ENCODE measurements at places on chromosomes 6 and 20.
A peak's percentile ranks its signal among the peaks of the same experiment; 100 is the strongest.

DNA sequence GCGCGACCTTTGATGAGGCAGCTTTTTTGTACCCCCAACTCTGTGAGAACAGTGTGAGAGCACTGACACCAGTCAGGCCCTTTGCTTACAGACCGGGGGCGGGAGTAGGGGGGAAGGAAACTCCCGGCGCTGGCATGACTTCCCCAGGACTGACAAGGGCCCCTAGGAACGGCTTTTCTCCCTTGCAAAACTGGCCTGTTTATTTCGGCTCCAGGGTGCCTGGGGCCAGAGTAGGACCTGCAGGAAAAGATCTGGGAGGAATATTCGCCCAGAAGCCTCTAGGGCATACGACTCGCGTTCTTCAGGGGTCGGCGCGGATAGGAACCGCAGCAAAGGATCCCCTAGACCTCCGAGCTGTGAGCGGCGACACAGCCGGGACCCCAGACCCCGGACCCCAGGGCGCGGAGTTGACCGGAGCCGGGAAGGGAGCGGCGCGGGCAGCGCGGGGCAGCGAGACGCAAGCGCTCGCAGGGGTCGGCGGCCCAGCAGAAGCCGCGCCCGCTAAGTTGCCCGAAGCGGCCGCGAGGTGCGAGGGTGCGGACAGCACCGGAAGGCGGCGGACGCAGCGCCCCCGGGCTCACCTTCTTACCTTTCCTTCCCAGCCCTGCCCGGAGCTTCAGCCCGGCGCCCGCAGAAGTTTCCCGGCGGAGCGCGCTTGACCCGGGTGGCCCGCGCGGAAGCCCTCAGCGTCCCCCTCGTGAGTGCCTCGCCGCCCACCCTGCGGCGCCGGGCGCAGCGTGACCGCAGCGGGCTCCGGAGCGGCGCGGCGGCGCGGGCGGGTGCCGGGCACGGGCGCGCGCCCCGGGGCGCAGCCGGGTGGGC is at the start of gene POPDC3:
TSS of gene POPDC3 (minus strand) at position 771 of the 822 bp plus-strand sequence. CDS start 18,105 bp downstream, outside the sequence.
- peak; percentile 22 for DNase-seq

- DNase-seq: no peak
Observed at GRCh38 chr6:92753956-92754355, 665.4 kb downstream of the EPHA7 start.

- no peak for DNase-seq
Observed at GRCh38 chr20:35515949-35516645, 13.4 kb downstream of the C20orf173 start.

DNA sequence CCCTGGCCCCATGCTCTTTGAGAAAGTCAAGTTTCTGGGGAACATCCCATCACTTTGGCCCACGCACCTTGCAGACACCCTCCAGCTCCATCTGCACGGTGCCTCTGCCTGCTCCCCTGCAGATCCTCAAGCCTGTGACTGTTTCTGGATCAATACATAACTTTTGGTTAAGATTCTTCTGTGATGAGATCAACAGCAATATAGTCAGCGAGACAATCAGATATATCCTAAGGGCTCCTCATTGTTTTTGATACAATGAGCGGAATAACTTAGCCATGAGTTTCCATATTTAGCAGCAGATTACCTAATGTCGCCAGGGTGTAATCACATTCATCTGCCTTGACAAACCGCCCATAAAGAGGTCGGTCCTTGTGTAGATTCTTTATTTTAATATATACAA is 109.3 kb upstream of the MTHFD1L start:
- DNase-seq: no peak

DNA sequence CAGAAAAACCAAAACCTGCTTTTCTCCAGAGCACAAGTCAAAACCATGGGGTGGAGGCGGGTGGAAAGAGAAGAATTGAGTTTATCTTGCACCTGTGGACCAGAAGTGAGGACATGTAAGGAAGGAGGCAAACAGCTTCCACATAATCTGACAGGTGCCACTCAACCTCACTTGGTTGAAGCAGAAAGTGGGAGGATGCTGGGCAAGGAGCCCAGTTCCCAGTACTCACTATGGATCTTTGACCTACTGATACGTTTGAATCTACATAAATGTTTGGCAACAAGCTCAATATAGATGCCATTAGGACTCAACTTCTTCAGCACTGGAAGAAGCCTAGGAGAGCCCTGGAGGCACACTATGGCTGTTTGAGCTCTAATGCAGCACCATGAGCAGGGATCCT is 285.5 kb downstream of the KIF16B start:
- DNase-seq: no peak

DNA sequence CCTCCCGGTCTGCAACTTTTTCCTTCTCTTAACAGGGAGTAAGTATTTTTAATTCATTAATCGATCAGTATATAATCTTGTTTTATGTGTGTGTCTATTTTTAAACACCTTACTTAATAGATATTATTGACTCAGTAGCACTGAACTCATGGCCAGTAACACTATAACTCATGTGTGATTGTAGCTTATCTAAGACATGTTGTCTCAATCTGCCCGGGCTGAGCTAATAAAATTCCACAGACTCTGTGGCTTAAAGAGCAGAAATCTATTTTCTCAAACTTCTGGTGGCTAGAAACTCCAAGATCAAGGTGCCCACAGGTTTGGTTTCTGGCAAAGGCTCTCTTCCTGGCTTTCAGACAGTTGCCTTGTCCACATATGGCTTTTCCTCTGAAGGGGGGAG is 68.8 kb upstream of the TNFAIP3 start:
- DNase-seq: no peak

DNA sequence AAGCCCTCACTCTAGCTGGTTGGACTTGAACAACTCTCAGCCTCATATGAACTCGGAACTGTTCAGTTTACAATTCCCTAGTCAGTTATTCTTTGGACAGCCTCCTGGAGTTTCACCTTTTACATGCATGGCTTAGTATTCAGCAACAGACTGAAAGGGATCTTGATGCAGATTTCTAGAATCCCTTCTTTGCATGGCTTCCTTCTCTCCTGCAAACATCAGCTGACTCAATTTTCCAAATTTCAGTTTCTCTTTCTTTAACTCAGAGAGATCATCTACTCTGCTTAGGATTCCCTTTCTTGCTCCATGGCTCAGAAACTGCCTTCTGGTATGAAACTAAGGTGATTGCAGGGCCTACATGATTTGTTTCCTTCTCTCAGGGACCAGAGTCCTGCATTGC is 99.6 kb downstream of the CEP57L1 start:
- DNase-seq: no peak

GRCh38 chr20:14012671-14013070 is 17.4 kb downstream of the MACROD2 start:
- no peak for DNase-seq
